Gastrocnemius medialis (tissue), 4 donors: ENCODE measurements at places on chromosomes 1 and 21.
A peak's percentile ranks its signal among the peaks of the same experiment; 100 is the strongest.

DNA sequence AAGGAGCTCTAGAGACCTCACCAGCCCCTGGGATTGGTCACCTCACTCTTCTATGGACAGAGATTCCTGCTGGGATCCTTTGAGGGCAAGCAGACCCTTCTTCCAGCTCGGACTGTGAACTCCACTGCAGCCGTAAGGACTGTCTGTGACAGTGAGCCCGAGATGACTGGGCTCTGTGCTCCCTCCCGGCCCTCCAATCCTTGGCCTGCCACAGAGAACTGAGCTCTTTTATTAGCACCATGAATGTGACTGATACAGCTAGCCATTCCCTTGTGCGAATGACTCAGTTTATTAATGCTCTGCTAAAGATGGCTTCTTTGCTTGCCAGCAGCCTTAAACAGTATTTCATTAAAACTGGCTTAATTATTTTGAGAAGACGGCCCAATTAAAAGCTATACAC lies 194.6 kb upstream of the LMO4 start:
- no peak for DNase-seq

DNA sequence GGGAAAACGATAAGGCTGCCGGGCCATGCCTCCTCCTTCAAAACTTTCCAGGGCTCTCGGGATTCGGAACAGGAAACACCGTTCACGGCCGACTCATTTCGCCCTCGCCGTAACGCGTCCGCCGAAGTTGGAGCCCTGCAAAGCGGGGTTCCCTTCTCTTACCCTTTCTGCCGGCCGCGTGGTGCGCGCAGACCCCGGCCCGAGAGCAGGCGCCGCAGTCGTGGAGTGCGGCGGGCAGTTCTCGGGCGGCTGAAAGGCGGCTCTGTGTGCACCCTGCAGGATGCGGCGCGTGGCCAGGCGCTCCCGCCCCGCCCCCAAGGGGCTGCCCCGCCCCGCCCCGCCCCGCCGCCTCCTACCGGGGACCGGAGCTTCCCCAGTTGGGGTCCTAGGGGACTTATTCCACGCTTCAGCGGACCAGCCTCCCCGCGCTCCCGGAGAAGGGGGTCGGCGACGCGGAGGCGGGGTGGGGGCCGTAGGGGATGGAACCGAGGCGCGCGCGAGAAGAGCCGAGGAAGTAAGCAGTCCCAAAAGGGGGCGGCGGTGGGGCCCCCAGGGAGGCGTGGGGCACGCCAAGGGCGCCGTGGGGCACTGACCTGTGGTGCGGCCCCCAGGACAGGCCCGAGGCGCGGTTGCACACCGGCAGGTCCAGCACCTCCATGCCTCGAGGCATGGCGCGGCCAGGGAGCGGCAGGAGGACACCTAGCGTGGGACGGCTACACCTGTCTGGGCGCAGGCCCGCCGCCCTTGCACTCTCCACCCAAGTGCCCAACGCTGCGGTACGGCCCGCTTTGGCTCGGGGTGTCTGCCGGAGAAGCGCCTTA lies at the start of gene MCOLN2:
MCOLN2 (minus strand) TSS at position 268 of the 821 bp plus-strand sequence; CDS start at position 27, 241 bp downstream.
- DNase-seq = no peak

- no peak for DNase-seq
Measured at GRCh38 chr1:239807361-239807760, 284.3 kb upstream of the FMN2 start.

GRCh38 chr21:42413500-42413899 lies 9.8 kb downstream of the UBASH3A start:
- no peak for DNase-seq

- no peak for DNase-seq
Measured at GRCh38 chr1:53376041-53376461, 48.2 kb upstream of the LRP8 start.

- peak; percentile 24 for DNase-seq
Measured at GRCh38 chr1:212606395-212607205, 2.0 kb upstream of the ATF3 start.

DNA sequence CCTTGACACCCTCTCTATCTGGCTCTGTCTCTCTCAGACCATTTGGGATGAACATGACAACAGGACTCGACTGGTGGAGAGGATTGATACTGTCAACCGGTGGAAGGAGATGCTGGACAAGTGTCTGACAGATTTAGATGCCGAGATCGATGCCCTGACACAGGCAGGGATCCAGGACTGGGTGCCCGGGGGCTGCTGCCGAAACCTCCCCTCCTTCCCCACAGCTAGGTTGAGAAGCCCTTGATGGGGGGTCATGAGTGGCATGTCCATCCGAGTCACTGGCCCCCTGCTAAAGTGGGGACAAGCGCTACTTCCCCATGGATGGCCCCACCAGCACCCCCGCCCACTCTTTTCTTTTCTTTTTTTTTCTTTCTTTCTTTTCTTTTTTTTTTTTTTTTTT lies 1.2 kb downstream of the TEKT2 start:
- no peak for DNase-seq

GRCh38 chr1:82214606-82215005 lies 413.9 kb downstream of the ADGRL2 start:
- DNase-seq = no peak

- DNase-seq = no peak
Measured at GRCh38 chr1:228101994-228102790, 933 bp downstream of the C1orf35 start.

DNA sequence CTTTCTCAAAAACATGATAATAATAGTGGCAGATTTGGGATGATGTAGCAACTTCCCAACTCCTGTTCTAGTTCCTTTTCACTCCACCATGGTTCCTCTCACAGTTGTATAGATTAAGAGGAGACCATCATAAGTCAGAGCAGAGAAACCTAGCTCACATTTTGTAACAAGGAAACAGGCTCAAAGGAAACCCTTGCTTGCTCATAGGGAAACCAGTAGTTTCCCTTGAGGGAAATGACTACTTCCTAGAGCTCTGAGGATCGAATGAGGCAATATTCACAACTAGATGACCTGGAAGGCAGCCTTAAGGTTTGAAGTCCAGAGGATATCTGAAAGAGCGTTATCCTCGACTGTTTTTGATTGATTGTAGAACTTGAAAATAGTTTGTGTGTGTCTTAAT lies 76.1 kb upstream of the C8B start:
- DNase-seq = no peak

- no peak for DNase-seq
Measured at GRCh38 chr1:160716013-160716412, 4.4 kb upstream of the CD48 start.

- no peak for DNase-seq
Measured at GRCh38 chr1:207429963-207430362, 24.2 kb upstream of the CR2 start.

DNA sequence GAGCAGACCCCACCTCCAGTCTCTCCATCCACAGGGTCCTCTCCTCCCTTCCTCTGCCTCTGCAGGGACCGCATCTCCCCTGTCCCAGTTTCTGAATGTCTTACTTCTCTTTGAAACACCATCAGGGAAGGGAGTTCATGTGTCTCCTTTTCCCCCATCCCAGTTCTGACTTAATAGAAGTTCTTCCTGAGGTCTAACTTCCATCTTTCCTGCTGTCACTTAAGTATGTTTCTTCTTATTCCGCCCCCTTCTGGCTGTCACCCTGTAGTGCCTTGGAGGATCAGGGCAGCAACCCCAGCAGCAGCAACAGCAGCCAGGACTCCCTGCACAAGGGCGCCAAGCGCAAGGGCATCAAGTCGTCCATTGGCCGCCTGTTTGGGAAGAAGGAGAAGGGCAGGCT lies 29.3 kb downstream of the MYOG start:
- DNase-seq = no peak

- peak; percentile 93 for DNase-seq
Measured at GRCh38 chr1:234997896-234998741, 130.5 kb downstream of the TOMM20 start.

DNA sequence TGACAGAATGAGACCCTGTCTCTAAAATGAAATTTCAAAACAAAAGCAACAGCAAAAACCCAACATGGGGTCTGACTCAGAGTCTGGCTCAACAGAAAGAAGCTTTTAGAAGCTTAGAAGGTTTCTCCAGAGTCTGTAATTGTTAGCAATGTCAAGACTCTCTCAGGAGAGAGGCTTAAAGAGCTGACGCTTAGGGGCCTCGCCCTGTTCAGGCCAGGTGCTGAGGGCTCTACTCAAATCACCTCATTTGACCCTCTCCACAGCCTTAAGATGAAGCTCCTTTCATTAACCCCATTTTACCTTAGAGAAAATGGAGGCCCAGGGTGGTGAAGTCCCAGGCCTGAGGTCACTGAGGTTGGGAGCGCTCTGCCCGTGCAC lies 5.3 kb upstream of the KIF17 start:
- DNase-seq = no peak

GRCh38 chr1:187409341-187409740 lies 580.6 kb downstream of the PLA2G4A start:
- DNase-seq = no peak

DNA sequence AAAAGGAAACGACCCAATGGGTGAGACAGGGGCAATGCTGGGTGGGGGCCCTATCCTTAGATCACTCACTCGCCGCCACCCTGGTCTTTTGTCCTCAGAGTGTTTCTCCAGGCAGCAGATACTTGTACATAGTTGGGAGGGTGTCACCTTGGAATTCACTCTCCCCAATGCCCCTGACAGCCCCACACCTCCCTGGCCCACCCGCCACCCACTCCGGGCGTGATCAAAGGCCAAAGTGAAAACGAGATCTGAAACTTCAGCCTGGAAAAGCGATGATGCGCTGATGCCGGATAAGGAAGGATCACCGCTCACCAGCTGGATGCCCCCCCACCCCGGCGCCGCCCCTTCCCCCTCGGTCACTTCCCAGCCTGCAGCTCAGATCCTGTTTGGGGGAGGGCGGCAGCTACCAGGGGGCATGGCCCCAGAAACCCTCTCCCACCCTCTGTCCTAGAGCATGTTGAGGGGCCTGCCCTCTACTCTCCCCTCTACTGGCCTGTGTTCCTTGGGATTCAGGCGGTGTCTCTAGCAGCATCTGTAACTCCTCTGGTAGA lies 33.6 kb upstream of the CASZ1 start:
- no peak for DNase-seq

DNA sequence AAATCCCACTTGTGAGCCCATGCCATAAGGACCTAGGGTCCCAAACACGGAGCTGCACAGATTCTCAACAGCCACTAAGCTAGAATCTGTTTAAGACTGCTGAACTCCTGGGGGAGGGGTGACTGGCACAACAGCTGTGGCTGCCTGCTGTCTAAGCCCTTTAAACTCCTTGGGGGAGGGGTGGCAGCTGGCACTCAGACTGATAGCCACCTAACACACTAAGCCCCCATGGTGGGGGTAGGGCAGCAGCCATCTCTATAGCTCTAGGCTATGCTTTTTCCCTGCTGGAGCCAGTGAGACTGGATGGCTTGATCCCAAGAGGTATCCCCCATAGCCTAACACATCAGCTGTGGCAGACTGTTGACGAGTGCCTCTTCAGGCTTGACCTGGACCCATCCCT lies 73.3 kb upstream of the FMO3 start:
- DNase-seq = no peak

GRCh38 chr21:32389337-32390015 lies 3.3 kb downstream of the URB1 start:
- no peak for DNase-seq

- no peak for DNase-seq
Measured at GRCh38 chr1:65253800-65254319, 55.5 kb upstream of the DNAJC6 start.

DNA sequence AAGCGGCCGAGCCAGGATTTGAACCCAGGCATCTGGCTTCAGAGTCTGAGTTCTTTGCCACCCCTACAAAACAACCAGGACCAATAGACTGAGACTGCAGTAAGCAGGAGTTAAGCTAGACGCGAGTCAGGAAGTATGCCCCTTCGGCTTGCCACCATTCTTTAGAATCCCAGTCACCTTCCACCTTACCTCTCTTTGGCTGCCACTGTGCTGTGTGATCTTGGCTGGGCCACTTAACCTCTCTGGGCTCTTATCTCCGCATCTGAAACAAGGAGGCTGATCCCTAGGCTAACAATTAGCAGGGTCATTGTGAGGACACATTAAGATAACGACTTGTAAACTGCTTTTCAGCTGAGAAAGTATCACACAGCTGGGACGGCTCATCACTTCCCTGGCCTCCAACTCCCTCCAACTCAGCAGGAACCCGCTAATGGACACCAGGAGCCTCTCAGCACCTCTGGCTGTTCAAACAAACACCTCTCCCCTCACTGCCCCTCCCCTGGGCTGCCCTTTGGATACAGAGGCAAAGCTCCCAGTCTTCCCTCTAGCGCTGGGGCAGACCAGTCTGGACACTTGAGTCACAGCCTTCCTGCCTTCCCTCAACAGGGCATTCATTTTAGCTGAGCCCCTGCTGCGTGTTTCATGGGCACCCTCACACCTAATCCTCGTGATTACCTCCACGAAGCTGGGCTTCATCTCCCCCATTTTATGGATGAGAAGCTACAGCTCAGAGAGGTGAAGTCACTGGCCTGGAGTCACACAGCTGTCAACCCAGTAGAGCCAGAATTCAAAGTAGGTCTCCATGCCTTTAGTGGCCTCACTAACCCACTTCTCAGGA lies 83.2 kb downstream of the CAMK2N1 start:
- no peak for DNase-seq

GRCh38 chr1:64848803-64849202 lies 103.9 kb downstream of the RAVER2 start:
- no peak for DNase-seq

GRCh38 chr1:1099506-1100183 lies 16.2 kb downstream of the C1orf159 start:
- DNase-seq = no peak

DNA sequence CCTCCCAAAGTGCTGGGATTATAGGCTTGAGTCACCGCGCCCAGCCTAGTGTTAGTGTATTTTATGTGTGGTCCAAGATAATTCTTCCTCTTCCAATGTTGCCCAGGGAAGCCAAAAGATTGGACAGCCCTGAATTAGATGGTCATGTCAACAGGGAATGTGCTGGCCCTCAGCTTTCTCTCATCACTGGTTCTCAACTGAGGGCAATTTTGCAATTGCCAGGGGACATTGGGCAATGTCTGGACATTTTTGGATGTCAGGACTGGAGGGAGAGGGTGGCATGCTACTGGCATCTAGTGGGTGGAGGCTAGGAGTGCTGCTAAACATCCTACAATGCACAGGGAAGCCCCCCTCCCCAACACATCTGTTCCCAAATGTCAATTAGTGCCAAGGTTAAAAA lies 95.0 kb downstream of the LAMC2 start:
- peak; percentile 38 for DNase-seq

- DNase-seq = no peak
Measured at GRCh38 chr1:57019236-57019839, 53.5 kb upstream of the C8B start.

GRCh38 chr1:181284978-181285377 lies 196.5 kb downstream of the IER5 start:
- no peak for DNase-seq

DNA sequence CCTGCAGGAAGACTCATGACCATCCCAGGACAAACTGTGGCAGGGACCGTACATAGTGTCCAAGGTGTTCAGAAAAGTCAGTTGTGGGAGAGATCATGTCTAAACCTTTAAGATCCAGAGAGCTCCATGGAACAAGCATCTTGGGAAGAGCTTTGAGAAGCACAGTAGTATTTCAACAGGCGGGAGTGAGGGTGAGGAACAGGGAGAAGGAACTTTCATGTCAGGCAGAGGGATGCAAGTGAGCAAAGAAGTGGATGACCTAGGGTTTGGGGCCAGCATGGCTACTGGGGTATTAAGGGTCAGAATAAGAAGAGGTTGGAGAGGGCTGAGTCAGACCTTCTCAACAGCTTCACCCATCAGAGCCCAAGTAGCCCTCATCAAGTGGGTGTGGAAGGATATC lies 147.9 kb upstream of the ETV3 start:
- DNase-seq = no peak

- DNase-seq = no peak
Measured at GRCh38 chr21:25428537-25428936, 178.7 kb downstream of the MRPL39 start.
